ENCODE measurements at places on chromosomes 13 and 19.

DNA sequence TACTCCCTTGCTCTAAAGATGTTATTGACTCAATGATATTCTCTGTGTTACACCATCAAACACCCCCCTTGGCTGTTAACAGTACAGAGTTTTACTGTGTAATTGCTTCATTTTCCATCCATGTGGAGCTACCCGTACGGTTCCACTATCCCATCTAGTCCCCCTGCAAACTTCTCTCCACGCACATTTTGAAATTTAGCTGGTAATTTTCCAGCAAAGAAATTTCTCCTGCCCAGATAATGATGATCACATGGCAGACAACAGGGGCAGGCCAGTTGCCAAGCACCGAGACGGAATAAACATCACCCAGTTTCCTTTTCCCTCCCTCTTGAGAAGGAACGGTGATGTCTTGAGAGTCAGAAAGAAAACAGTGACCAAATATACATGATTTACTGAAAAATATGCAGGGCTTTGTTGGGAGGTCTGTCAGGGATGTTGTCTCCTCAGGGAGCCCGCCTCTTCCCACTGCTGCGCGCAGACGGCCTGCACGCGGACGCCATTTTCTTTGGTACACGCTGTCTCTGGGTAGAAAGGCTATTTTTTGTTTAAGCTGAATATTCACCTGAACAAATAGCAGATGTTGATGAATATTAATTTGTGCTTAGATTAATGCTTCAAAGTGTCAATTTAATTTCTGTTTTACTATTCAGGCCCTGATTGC is 109.9 kb downstream of the OLFM4 start:
- no peaks in the 10 kb centered on the region for H3K36me3 ChIP-seq
- H3K4me1 ChIP-seq = no peaks in the 10 kb centered on the region
- no peaks in the 10 kb centered on the region for H3K27me3 ChIP-seq
- H3K27ac ChIP-seq = no peak overlapping the region
- no peak overlapping the region for H3K4me3 ChIP-seq
- no peak for DNase-seq

DNA sequence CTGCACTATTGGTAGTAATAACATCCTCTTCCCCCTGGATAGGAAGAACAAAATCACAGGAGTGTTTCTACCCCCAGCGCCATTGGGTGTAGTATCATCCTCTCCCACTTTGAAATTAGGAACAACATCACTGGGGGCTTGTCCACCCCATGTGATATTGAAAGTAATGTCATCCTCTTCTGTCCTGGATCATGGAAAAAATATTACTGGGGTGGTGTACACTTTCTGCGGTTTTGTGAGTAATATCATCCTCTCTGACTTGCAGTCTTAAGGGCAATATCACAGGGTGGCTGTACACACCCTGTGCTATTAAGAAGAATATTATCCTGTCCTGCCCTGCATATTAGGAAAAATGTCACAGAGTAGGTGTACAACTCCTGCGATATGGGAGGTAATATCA is 4.9 kb upstream of the RGCC start:
- H3K4me1 ChIP-seq = peaks cover 25% of the 10 kb centered on the region
- peaks cover 19% of the 10 kb centered on the region for H3K27me3 ChIP-seq
- H3K4me3 ChIP-seq = no peak overlapping the region
- H3K27ac ChIP-seq = peak overlapping the region; percentile 53

DNA sequence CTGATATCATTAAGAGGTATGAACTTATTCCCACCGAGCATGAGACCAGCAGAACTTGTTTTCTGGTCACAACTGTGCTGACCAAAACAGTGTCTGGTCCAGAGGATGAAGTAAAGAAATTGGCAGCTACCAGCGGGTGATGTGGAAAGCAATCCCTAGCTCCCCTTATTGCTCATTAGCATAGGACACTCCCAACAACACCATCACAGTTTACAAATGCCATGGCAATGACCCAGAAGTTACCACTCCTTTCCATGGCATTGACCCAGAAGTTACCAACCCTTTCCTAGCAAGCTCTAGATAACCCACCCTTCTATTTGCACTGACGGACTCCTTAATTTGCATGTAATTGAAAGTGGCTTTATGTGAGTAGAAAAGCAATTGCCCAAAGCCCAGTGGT is 1856.1 kb downstream of the OLFM4 start:
- no peaks in the 10 kb centered on the region for H3K27me3 ChIP-seq
- H3K4me1 ChIP-seq = no peaks in the 10 kb centered on the region
- no peak overlapping the region for H3K27ac ChIP-seq
- DNase-seq = no peak
- no peaks in the 10 kb centered on the region for H3K36me3 ChIP-seq
- H3K4me3 ChIP-seq = no peak overlapping the region

DNA sequence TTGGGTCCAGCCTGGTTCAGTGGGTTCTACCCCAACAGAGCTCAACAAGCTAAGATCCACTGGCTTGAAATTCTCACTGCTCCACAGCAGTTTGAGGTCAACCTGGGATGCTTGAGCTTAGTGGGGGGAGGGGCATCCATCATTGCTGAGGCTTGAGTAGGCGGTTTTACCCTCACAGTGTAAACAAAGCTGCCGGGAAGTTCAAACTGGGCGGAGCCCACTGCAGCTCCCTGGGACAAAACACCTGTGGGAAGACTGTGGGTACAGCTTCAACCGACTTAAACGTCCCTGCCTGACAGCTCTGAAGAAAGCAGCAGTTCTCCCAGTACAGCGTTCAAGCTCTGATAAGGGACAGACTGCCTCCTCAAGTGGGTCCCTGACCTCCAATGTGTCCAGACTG is 1161.9 kb downstream of the UQCRFS1 start:
- no peaks in the 10 kb centered on the region for H3K27me3 ChIP-seq
- DNase-seq = no peak
- no peaks in the 10 kb centered on the region for H3K36me3 ChIP-seq
- H3K27ac ChIP-seq = no peak overlapping the region

DNA sequence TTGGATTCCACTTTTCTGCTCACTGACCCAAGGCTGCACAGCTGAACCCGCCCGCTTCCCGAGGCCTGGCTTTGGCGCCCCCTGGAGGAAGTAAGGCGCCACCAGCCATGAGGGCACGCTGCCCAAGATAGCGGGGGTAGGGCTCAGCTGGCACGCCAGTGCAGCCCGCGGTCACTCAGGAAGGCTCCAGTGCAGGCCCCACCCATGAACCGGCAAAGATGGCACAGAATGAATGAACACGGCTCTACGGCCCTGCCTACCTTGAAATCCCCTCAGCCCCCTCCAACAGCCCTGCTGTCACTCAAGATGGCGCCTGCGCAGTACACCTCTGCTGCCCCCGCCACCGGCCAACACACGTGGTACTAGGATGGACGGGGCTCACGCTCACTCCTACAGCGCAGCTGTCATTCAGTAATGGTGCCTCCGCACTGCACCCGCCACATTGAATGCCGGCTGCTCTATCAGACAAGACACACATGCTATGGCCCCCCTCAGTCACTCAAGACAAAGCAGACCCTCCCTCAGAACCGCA is 3.0 kb downstream of the PEG3 start:
- H3K4me1 ChIP-seq = no peaks in the 10 kb centered on the region
- peaks cover 17% of the 10 kb centered on the region for H3K36me3 ChIP-seq
- DNase-seq = no peak
- peaks cover 18% of the 10 kb centered on the region for H3K27me3 ChIP-seq
- H3K27ac ChIP-seq = no peak overlapping the region
- no peak overlapping the region for H3K4me3 ChIP-seq

DNA sequence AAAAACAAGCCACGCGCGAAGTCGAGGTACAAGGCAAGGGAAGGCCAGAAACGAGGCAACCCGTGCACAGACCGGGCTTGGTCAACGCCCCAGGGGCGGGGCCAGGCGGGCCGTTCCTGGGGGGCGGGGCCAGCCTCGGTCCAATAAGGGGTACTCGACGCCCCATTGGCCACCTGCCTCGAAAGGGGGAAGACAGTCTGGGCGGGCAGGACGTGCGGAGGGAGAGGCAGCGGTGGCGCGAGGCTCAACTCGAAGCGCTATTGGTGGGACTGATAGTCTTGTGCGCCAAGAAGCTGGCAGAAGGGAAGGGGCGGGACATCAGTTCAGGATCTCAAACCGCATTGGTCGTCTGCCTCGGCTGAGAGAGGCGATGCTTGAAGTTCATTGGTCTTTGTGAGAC is at the start of gene LYPD4:
Gene LYPD4, minus strand, starts transcription at position 83 of the 400 bp plus-strand sequence. CDS start 5,398 bp downstream, outside the sequence.
- H3K36me3 ChIP-seq = no peaks in the 10 kb centered on the region
- peaks cover 1% of the 10 kb centered on the region for H3K27me3 ChIP-seq
- DNase-seq = no peak
- no peaks in the 10 kb centered on the region for H3K4me1 ChIP-seq
- no peak within 1 kb of the TSS for H3K27ac ChIP-seq

GRCh38 chr19:15141143-15141542 is 33.9 kb downstream of the SYDE1 start:
- no peak for DNase-seq
- no peaks in the 10 kb centered on the region for H3K36me3 ChIP-seq

GRCh38 chr19:40576151-40576584 is 505 bp upstream of the SHKBP1 start:
- peak overlapping the region; percentile 82 for H3K27ac ChIP-seq
- peak; percentile 41 for DNase-seq
- peaks cover 19% of the 10 kb centered on the region for H3K4me1 ChIP-seq

- H3K4me1 ChIP-seq = peaks cover 24% of the 10 kb centered on the region
- H3K36me3 ChIP-seq = peaks cover 2% of the 10 kb centered on the region
- DNase-seq = peak; percentile 63
Observed at GRCh38 chr19:53881482-53882390, at the start of gene PRKCG. PRKCG (plus strand) TSS chr19:53882197; CDS start chr19:53882495, 298 bp downstream.

DNA sequence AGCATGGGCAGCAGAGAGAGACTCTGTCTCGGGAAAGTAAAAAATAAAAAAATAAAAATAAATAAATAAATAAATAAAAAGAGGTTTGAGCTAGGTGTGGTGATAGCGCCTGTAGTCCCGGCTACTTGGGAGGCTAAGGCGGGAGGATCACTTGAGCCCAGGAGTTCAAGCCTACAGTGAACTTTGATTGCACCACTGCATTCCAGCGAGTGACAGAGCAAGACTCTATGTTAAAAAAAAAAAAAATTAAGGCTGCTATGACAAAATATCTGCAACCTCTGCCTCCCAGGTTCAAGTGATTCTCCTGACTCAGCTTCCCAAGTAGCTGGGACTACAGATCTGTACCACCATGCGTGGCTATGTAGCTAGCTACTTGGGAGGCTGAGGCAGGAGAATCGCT is 3.2 kb upstream of the DENND1C start:
- DNase-seq = no peak
- peaks cover 4% of the 10 kb centered on the region for H3K36me3 ChIP-seq
- no peak overlapping the region for H3K4me3 ChIP-seq
- H3K27me3 ChIP-seq = no peaks in the 10 kb centered on the region

DNA sequence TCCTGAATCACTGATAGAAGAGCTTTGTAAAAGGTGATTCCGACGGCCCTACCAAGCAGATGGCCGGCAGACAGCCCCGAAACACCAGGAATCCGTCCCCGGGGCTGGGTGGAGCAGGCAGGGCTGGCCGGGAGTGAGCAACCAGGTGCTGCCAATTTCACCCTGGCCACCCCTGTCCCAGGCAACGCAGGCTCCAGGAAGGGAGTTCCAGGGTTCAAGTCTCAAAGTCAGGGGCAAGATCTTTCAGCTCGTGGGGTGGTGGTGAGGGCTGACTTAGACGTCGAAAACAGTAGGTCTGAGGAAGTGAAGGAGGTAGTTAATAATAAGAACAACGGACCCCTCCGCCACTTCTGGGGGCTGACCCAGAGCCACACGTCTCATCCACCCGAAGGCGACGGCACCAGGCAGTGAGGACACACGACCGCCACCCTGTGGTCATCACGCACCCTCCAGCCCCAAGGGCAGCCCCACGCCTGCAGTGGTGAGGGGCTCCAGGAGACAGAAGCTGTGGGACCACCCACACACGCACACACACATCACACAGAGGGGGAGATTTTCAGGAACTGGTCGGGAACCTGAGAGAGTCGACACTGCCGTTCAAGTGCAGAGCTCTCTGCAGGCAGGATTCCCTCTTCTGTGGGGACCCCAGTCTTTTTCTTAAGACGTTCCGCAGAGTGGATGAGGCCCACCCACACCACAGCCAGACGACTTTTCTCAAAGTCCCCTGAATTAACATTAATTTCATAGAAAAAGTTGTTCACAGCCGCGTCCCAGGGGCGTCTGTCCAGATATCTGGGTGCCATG is 67.2 kb downstream of the SPACA7 start:
- no peaks in the 10 kb centered on the region for H3K4me1 ChIP-seq
- H3K27ac ChIP-seq = no peak overlapping the region
- no peaks in the 10 kb centered on the region for H3K36me3 ChIP-seq
- H3K27me3 ChIP-seq = peaks cover 26% of the 10 kb centered on the region
- DNase-seq = peak; percentile 13

- peak; percentile 93 for DNase-seq
- no peak overlapping the region for H3K27ac ChIP-seq
- H3K36me3 ChIP-seq = no peaks in the 10 kb centered on the region
- no peaks in the 10 kb centered on the region for H3K4me1 ChIP-seq
Observed at GRCh38 chr19:10027158-10027997, 14.1 kb downstream of the RDH8 start.

- H3K36me3 ChIP-seq = no peaks in the 10 kb centered on the region
- peak overlapping the region; percentile 82 for H3K27ac ChIP-seq
- H3K4me3 ChIP-seq = no peak overlapping the region
- no peaks in the 10 kb centered on the region for H3K27me3 ChIP-seq
Observed at GRCh38 chr13:24619282-24619681, 60.9 kb upstream of the ATP12A start.

DNA sequence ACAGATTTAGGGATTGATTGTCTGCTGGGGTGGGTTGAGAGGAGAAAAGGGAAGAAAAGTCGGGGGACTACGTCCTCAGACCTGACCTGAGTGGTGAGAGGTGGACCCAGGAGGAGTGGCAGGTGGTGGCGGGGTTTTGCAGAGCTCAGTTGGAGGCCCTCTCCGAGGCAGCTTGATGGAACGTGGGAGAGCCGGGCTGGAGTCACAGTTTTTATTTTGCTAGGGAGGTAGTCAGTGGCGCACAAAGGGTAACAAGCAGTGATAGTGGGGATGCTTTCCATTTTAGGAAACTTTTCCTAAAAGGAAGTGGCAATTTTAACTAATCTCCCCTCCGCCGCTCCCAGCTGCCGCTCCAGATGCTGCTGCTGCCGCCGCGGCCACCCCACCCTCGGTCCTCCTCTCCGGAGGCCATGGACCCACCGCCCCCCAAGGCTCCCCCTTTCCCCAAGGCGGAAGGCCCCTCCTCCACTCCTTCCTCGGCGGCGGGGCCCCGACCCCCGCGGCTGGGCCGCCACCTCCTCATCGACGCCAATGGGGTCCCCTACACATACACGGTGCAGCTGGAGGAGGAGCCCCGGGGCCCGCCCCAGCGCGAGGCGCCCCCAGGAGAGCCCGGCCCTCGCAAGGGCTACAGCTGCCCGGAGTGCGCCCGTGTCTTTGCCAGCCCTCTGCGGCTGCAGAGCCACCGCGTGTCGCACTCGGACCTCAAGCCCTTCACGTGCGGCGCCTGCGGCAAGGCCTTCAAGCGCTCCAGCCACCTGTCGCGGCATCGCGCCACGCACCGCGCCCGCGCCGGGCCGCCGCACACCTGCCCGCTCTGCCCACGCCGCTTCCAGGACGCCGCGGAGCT is 1.1 kb upstream of the ZNF581 start:
- H3K4me3 ChIP-seq = peak overlapping the region; percentile 94
- H3K36me3 ChIP-seq = peaks cover 60% of the 10 kb centered on the region
- peak overlapping the region; percentile 99 for H3K27ac ChIP-seq
- H3K4me1 ChIP-seq = peaks cover 70% of the 10 kb centered on the region

- peaks cover 2% of the 10 kb centered on the region for H3K36me3 ChIP-seq
- no peaks in the 10 kb centered on the region for H3K27me3 ChIP-seq
- H3K27ac ChIP-seq = peak overlapping the region; percentile 97
- H3K4me1 ChIP-seq = peaks cover 29% of the 10 kb centered on the region
- DNase-seq = no peak
- peak overlapping the region; percentile 86 for H3K4me3 ChIP-seq
Observed at GRCh38 chr19:38878575-38879399, 712 bp upstream of the RINL start.

- no peaks in the 10 kb centered on the region for H3K4me1 ChIP-seq
- no peaks in the 10 kb centered on the region for H3K36me3 ChIP-seq
- no peaks in the 10 kb centered on the region for H3K27me3 ChIP-seq
- DNase-seq = no peak
Observed at GRCh38 chr13:85254641-85255040, 544.6 kb downstream of the SLITRK6 start.
